ENCODE measurements at places on chromosomes 16 and 17. TPM values are rescaled to one million over a fixed set of nuclear protein-coding genes. Genes with fewer than 3 reads are reported as not detected.

DNA sequence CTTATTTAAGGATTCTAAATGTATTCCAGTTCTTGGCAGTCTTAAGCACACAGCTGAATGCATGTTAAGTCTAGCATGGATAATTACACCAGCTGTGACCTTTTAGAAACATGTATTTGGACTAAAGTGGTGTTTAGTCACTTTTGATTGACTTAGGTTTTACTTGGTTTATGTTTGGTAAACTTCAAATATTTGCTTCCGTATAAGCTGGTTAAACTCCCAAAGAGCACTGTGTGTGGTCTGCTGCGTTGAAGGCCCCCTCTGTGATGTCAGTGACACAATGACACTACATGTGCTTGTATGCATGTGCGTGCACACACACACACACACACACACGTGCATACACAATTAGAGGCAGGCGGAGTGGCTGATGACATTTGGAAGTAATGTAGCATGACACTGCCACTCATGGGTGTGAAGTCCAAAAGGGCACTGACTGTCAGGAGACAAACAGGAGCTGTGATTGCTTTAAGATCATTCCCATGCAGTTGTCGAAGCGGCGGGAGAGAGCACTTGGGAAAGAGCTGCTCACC lies 156.1 kb upstream of the CDH13 start:
- peak; percentile 51 for DNase-seq

DNA sequence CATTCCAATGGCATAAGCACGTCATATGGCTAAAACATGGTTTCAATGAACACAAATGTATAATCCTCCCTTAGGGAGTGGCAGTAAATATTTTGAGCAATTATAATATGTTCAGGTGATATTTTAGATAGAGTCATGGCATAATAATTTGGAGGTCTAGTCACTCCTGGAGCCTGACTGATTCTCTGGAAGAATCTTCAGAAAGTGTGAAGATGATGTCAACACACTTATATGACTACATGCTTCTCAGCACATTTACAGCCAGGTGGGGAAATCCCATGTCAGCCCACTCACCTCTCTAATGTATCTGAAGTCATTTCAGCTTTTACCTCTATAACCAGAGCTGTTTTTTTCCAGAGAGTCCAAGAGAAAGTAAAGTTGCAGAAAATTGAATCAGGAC lies 474.8 kb downstream of the SHISA9 start:
- no peak for DNase-seq

DNA sequence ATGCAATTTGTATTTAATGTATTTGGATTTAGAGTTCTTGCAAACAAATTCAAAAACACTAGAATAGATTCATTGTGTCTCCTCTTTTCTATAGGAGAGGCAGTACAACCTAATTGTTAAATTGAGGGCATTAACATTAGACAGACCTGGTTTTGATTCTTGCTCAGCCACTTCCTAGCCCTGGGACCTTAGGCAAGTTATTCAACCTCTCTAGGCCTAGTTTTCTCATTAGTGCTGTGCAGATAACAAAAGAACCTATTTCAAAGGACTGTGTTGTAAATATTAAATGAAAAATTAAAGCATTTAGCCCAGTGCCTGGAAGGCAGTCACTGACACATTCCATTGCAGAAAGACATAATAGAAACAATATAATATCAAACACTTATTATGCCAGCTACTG lies 22.0 kb upstream of the TAOK1 start:
- DNase-seq = no peak

- no peak for DNase-seq
These were observed 49.7 kb downstream of the ARHGAP27 start for GRCh38 chr17:45383003-45383402.

GRCh38 chr17:58084317-58084981 lies 1.2 kb downstream of the DYNLL2 start:
- no peak for DNase-seq

Gene ABI3
- 0.31 TPM for total RNA-seq
